ENCODE measurements at places on chromosomes 3 and 15. TPM values are rescaled to one million over a fixed set of nuclear protein-coding genes. Genes with fewer than 3 reads are reported as not detected.

GOLGA8O gene
- total RNA-seq: 1.1 TPM

HESX1 gene
- 0.29 TPM for total RNA-seq

SLITRK3 gene
- not detected for total RNA-seq

PRRT3 gene
- total RNA-seq: 3.5 TPM

BCL2A1 gene
- 0.29 TPM for total RNA-seq

THRB gene
- total RNA-seq: 0.36 TPM

SMARCC1 gene
- total RNA-seq: 46.3 TPM

KIF15 gene
- total RNA-seq: 1.8 TPM

MCTP2 gene
- 16.3 TPM for total RNA-seq

WNT5A gene
- 145 TPM for total RNA-seq

TRPM7 gene
- 124 TPM for total RNA-seq

CA12 gene
- total RNA-seq: 114 TPM

ATP8B4 gene
- total RNA-seq: 1.1 TPM

PIGBOS1 gene
- total RNA-seq: 10.5 TPM

PCYT1A gene
- total RNA-seq: 86.1 TPM

CGNL1 gene
- 1.1 TPM for total RNA-seq

ZNF385D gene
- 2.9 TPM for total RNA-seq

IGSF11 gene
- under 0.01 TPM for total RNA-seq

LMLN gene
- 13.0 TPM for total RNA-seq

CTXN2 gene
- total RNA-seq: not detected

MINDY4B gene
- not detected for total RNA-seq

DLEC1 gene
- 0.29 TPM for total RNA-seq

TLR9 gene
- total RNA-seq: not detected

ZCWPW2 gene
- 0.88 TPM for total RNA-seq

CCR1 gene
- total RNA-seq: 1.1 TPM

FEZF2 gene
- not detected for total RNA-seq

ARHGEF26 gene
- 3.6 TPM for total RNA-seq

PHLDB2 gene
- 107 TPM for total RNA-seq

NR2E3 gene
- total RNA-seq: under 0.01 TPM

BLM gene
- 1.4 TPM for total RNA-seq

VPS18 gene
- total RNA-seq: 55.4 TPM

PDZRN3 gene
- 18.3 TPM for total RNA-seq

TMEM45A gene
- 41.0 TPM for total RNA-seq

P2RY13 gene
- not detected for total RNA-seq
